CD8-positive, alpha-beta memory T cell (primary cell): ENCODE measurements at places on chromosomes 7 and 10.

GRCh38 chr7:1385809-1386622 lies 73.3 kb downstream of the MICALL2 start:
- DNase-seq, result no peak

DNA sequence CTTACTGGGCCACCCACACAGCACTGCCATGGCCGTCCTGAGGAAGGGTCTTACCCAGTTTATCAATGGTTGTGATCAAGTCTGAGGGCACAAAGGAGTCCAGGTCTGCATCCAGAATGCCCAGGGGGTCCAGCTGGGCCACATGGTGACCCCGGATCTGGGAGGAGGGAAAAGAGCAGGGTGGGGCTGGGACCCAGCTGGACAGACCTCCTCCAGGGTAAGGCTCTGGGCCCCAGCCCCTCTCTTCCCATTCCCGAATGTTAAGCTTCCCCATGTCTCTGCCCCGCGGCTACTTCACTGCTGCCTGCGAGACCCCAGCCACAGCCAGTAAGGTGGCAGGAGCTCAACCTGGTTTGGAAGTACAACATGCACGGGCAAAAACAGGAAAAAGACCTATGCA lies 9.5 kb downstream of the OGDHL start:
- DNase-seq, result no peak

DNA sequence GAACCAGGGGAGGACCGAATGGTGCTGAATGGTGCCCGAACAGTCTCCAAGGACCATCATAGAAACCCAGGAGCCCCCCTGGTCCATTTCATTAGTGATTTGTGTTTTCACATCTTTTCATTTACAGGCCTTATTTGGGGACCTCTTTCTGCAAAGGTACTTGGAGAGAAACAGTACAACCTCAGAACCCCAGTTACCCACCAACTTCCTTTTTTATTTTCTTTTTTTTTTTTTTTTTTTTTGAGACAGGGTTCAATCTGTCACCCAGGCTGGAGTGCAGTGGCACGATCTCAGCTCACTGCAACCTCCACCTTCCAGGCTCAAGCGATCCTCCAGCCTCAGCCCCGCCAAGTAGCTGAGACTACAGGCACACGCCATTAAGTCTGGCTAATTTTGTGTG lies 13.0 kb upstream of the ELN start:
- no peak for DNase-seq

DNA sequence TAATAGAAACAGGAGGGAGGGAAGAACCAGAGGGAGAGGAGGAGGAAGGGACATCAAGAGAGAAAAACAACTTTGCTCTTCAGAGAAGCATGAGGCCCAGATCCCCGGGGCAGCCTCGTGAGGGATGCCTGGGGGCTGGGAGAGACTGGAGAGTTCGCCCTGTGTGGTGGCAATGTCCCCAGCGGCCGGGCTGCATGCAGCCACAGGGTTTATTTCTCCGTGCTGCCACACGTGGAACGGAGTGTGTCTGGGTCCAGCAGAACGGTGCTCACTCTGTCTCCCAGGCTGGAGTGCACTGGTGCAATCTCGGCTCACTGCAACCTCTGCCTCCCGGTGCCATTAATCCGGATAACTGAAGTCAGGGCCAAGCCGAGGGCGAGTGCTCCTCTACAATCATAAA lies 257.7 kb downstream of the ACTR3B start:
- DNase-seq, result no peak

DNA sequence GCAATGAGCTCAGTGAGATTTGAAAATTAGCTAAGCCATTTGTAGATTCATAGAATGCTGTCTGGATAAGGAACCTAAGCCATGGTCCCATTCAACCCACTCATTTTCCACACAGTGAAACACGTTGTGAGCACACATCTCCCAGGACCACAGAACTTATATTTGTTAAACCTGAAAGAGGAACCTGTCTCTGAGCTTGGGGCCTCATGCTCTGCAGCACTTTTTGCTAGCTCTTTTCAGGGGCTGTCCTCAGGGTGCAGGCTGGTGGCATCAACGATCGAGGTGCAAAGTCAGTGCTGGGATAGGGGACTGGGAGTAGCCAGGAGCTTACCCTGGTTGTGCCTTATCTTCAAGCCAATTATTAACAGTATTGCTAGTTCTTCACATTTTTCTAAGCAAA lies 11.9 kb downstream of the HECW1 start:
- DNase-seq, result no peak

DNA sequence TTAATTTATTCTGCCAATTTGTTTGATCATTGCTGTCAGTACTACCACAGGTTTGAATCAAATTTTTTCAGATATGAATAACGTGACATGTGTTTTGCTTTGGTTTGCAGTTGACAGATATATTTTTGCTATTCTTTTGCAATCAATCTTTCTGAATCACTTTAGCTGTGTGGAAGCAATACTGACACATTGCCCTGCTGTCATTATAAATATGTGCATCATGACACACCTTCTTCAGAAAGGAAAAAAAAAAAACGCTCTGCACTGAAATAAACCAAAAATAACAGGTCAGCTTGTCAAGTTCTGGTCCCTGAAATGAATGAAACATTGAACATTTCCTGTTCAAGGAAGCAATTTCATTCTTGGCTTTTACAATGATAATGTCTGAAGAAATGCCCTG lies 93.8 kb upstream of the FAM13C start:
- no peak for DNase-seq

GRCh38 chr10:16804123-16804522 lies 13.1 kb downstream of the RSU1 start:
- no peak for DNase-seq

- no peak for DNase-seq
Observed at GRCh38 chr10:21634599-21635365, 100.8 kb downstream of the MLLT10 start.

DNA sequence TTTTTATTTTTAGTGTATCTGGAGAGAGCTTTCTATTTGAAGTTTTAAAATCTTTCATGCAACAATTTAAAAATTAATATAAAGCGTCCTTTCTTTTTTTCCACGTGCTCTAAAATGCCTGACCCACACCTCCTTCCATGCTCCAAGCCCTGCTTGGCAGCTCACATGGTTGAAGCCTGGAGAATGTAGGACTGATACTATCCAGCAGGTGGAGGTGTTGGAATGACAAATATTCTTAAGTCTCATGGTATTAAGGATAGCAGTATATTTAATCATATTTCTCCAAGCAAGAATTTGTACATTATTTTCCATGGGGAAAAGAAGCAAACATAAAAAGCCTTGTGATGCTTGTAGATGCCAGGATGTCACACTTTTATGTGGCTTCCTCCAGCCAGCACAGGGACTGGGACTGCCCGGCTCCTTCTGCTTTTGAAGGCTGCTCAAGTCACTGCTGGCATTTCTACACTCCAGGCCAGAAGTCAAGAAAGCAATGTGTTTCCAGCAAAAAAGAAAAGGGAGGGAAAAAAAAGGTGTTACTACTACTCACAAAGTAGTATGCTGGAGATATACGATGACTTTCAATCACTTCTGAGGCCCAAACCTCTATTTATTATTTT lies 49.7 kb downstream of the BZW2 start:
- DNase-seq, result no peak

- no peak for DNase-seq
Observed at GRCh38 chr10:128345353-128345752, 219.1 kb upstream of the MKI67 start.

DNA sequence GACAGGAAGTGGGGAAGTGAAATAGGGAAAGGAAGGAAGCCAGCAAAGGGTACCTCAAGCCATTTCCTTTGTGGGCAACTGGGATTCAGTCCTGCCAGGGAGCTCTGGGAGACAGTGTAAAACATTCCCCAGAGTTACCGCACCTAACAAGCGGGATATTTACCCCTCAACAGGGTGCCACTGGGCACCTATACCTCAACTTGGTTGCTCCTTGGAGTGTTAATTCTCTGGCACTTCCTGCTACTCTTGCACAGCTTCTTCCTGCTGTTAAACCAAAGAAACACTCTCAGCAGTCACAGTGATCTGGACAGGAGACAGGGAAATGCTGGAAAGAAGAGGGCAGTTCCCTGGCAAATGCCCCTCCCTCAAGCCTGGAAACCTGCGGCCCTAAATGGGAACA lies 151.3 kb downstream of the REEP3 start:
- DNase-seq, result no peak

GRCh38 chr7:118182593-118183427 lies 1.2 kb upstream of the LSM8 start:
- no peak for DNase-seq

DNA sequence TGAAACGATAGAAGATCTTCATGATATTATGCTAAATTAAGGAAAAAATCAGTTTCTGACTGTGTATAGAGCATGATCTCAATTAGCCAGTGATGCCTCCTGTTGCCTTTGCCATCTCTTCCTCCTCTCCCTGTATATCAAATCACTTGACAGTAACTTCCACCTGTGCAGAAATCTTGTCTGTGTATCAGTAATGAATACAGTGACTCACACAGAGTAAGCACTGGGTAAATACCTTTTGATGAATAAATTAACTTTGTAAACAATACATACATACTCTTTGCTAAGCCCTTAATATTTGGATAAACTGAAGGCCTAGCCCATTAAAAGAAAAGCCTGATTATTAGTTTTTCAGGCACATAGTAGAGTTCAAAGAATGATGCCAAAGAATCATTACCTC lies 610.6 kb upstream of the NRP1 start:
- DNase-seq, result no peak

DNA sequence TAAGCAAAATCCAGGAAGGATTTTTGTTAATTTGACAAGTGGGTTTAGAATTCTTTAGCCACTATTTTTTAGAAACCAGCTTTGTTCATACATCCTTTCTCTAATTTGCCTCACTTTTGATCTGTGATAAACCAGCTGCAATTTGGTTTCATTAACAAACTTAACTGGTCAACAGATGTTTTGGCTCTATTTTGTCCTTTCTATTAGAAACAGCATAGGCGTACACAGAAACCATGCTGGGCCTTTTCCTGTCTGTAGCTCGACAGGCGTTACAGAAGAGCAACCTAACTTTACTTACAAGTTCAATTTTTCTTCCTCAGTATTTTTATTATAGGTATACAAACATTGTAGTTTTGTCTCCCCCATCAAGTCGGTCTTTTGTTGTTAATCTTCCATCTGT lies 28.2 kb downstream of the KAT6B start:
- no peak for DNase-seq

- DNase-seq, result no peak
Observed at GRCh38 chr7:42456756-42457276, 219.8 kb upstream of the GLI3 start.

DNA sequence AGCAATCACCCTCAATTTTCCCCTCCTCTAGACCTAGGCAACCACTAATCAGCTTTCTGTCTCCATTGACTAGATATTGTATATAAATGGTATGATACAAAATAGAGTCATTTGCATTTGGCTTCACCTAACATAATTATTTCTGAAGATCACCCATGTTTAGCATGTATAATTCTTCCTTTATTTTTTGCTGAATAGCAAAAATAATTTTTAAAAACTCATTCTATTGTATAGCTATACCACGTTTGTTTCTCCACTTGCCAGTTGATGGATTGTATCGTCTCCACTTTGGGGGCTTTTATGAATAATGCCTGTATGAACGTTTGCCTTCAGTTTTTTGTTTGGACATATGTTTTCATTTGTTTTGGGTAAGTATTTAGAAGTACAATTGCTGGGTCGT lies 95.3 kb downstream of the ZNRF2 start:
- DNase-seq, result no peak

GRCh38 chr10:47441938-47442337 lies 42.0 kb downstream of the ANXA8 start:
- DNase-seq, result no peak

GRCh38 chr10:90319188-90319914 lies 538.5 kb downstream of the HTR7 start:
- no peak for DNase-seq

DNA sequence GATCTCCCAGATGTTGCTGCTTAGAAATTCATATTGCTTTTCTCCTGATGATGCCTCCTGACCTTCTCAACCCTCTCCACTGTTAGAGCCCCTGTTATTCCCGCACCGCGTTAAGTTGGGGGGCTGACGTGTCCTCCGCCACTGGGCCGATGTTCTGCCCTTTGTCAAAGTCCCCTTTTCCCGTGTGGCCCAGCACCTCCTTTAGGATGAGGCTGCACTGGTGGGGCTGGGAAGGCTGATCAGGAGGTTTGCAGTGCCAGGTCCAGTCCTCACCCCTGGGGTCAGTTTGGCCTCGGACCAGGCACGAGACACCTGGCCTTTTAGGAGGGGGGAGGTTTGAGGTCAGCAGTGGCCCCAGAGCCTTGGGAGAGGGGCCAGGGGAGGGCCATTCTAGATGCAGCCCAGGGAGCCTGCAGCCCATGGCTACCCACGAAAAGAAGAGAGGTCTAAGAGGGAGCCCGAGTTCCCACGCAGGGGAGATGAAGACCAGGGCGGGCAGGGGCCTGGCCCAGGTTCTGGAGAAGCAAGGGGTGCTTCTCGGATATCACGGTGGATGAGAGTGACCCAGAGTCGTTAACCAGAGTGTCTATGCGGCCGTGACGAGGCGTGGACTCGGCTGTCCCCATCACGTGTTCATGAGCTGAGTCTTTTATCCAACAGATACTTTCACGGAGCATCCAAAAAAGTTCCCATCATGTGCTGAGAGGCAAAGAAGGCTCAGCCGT lies 150.4 kb downstream of the DNAJB6 start:
- no peak for DNase-seq

GRCh38 chr7:79425665-79426064 lies 27.8 kb downstream of the MAGI2 start:
- no peak for DNase-seq

DNA sequence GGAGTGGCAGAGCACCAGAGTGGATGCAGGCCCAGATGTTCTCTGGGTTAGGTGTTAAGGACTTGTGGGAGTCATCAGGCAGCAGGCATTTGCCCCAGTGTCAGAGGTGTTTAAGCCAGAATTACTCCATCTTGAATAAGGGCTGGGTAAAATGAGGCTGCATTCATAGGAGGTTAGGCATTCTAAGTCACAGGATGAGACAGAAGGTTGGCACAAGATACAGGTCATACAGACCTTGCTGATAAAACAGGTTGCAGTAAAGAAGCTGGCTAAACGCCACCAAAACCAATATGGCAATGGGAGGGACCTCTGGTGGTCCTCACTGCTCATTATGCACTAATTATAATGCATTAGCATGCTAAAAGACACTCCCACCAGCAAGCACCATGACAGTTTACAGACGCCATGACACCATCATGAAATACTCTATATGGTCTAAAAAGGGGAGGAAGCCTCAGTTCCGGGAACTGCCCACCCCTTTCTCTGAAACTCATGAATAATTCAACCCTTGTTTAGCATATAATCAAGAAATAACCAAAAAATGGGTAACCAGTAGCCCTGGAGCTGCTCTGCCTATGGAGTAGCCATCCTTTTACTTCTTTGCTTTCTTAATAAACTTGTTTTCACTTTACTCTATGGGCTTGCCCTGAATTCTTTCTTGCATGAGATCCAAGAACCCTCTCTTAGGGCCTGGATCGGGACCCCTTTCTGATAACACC lies 882 bp upstream of the LRRC61 start:
- DNase-seq, result no peak

DNA sequence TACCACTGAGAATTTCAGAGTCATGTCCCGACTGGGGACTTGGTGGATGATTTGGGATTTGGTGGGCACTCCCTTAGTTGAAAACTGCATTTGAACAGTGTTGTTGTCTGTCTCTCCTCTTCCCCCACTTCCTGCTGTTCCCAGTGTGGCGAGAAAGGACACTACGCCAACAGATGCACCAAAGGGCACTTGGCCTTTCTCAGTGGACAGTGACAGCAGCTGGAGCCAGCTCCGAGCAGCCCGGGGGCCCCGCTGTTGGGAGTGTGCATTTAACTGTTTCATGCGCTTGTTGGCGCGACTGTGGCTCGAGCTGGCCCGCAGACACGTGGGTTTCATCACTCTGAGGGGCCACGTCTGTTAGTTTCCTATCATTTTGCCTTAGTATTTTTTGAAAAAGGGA lies 9.7 kb downstream of the ATP5MF start:
- no peak for DNase-seq

- no peak for DNase-seq
Observed at GRCh38 chr10:92737484-92737883, 47.7 kb downstream of the HHEX start.
